Activated CD4-positive, alpha-beta T cell treated with anti-CD3 and anti-CD28 coated beads, Interleukin-2, amount 50 U/mL, for 48 hours (primary cell): ENCODE measurements at places on chromosomes 1 and 21.

GRCh38 chr1:47219590-47220220, 12.3 kb downstream of the TAL1 start:
- no peak for DNase-seq

GRCh38 chr21:16811970-16812369, 700.9 kb upstream of the CXADR start:
- no peak for DNase-seq

- no peak for DNase-seq
Observed at GRCh38 chr1:228833911-228834688, 98.8 kb downstream of the RHOU start.

DNA sequence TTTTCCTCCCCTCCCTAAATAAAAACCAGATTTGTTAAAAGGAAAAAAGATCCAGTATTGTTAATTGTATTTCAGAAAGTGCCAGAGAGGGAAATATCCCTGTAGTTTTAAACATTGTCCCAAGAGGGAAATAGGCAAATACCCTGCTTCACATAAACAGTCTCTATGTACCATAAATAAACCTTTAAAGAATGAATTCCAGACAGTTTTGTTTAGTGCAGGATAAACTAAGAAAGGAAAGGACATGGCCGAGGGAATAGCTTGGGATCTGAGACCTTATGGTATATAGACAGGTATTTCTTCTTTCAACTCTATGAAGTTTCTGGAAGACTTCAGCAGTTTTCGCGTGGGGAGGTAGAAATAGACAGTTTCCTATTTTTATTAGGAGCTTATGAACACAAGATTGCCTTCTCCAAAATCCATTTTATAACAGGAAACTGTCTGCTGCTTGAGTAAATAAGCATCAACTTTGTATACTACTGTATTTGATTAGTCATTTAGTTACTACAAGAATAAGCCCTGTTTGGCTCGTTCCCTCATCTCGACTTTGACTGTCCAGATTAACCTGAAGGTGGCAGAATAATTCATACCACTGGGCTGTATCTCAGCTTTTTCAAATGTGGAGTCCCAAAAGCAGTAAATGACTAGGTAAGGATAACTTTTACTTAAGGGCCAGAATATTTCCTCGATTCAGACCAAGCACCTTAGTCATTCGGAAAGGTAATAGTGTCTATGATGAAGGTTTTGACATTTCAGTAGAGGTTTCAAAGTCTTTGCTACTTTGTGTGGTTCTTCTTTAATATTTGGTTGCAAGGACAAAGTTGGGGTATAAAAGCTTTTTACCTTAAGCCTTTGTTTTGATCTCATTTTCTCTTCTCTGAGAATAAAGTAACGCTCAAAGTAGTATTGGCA, 177.5 kb downstream of the VPS13D start:
- DNase-seq, result no peak

GRCh38 chr1:234921266-234922062, 207.2 kb downstream of the TOMM20 start:
- no peak for DNase-seq

DNA sequence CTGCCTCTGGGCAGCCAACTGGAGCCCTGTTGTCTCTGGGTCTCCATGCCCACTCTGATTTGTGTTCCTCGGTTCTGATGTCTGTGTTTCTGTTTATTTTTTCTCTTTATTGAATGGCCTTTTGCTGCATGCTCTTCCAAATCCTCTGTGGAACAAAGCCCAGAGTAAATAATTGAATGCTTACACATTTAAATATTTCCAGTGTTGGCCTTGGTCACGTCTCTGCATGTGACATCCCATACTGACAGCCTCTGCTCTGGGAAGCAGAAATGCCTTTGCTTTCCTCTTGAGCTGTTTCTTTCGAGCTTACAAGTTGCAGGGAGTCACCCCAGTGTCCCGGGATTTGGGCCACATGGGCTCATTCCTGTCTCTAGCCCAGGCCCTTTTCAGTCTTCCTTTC, 267.9 kb downstream of the PTPRU start:
- no peak for DNase-seq

DNA sequence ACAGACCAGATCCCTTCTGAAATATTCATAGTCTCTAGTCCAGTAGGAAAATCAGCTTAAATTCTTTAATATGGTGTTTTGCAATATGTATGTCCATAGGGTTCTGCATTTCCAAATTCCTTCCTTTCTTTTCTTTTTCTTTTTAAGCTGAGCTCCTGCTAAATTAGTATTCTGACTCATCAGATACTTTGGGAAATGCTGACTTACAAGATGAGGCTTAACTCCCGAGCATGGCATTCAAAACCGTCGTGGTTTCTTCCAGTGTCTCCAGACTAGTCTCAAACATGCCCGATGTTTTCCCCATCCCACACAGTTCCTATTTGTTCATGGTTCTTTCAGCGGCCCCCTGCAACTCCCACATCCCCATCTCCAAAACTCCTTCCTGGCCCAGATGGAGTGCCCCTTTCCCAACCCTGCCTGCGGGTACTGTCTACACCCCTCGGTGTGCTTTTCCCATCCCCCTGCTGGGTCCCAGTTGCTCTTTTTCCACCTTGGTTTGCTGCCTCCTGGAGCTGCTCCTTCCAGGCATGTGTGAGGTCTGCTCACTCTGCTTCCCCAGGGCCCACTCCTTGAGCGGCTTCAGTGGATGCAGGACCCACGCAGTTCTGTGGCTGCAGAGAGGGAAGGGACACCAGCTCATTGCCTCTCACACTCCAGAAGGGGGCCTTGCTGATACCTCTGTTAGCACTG, 19.5 kb upstream of the ETV3 start:
- no peak for DNase-seq

- no peak for DNase-seq
Observed at GRCh38 chr1:85611856-85612255, 31.3 kb downstream of the CCN1 start.

DNA sequence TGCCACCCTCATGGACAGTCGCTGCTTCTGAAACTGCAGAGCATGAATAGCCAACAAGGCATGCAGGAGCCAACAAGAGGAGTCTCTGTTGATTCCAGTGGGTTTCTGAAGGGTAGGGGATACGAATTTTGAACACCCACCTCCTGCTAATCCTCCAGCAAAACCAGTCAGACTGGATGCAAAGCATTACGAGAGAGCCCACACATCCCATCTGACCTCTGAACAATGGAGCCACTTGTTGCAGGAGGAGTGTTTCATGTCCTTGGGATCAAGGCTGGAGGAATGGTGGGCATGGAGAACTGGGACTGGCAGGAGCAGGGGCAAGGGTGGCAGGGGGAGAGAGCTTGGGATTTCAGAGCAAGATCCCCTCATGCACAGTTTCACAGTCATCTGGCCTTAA, 1.6 kb downstream of the VTCN1 start:
- no peak for DNase-seq

GRCh38 chr1:219075121-219075879, 98.4 kb upstream of the LYPLAL1 start:
- no peak for DNase-seq

- DNase-seq, result no peak
Observed at GRCh38 chr21:43809853-43810504, 20.6 kb downstream of the RRP1 start.

GRCh38 chr21:44019568-44019958, 7.5 kb downstream of the TRAPPC10 start:
- DNase-seq, result no peak

GRCh38 chr1:116334015-116334547, 39.0 kb upstream of the ATP1A1 start:
- no peak for DNase-seq

DNA sequence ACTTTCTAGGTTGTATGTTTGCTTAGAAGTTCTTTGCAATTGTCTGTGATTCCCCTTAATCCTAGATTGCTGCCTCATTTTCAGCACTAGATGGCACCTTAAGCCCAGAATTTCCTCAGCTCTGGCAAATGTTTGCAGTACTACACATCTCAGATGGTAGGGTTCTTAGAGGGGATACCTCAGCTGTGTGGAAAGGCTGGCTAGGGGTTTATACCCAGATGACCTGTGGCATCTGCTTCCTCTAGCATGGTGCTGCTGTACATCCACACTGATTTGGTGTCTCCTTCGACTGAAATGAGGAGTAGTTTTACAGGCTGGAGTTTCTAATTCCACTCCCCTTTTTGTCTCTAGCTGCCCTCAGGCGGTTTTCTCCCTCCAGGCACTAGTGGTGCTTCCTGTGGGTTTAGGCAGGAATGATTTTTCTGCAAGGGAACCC, 23.5 kb downstream of the ASB17 start:
- no peak for DNase-seq

DNA sequence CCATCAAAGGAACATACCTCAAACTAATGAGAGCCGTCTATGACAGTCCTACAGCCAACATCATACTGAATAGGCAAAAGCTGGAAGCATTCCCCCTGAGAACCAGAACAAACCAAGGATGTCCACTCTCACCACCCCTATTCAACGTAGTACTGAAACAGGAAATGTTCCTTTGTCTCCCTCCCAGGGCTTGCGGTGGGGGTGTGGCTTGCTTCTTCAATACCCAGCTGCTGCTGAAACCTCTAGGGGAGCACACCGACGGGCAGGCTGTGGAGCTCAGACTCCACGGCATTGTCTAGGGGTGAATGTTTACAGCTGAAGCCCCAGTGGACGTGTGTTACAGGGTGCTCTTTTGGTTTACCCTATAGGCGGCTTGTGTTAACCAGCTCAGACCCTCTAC, 30.5 kb upstream of the B3GALT2 start:
- no peak for DNase-seq

GRCh38 chr1:117802531-117803257, 126.7 kb downstream of the GDAP2 start:
- no peak for DNase-seq

GRCh38 chr21:45950740-45951515, 30.6 kb upstream of the COL6A1 start:
- DNase-seq, result no peak

GRCh38 chr1:162541619-162542141, 19.8 kb upstream of the UAP1 start:
- DNase-seq, result no peak

DNA sequence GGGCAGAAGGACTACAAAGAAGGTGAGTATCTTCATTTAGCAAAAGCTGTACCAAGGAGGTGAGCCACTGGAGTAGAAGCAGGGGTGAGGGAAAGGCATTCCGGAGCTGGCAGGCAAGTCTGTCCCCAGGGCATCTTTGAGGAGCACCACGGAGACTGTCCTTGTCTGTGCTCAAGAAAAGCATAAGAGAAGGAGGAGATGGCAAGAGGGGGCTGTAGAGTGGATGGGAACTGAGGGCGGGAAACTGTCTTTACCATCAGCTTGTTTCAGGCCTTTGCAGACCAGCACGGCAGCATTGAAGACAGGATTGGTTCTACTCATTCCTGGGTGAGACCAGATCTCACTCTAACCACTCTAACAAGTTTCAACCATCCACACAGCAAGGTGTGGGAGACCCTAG, 355.8 kb downstream of the AJAP1 start:
- no peak for DNase-seq

GRCh38 chr1:86289161-86289560, 107.0 kb downstream of the ODF2L start:
- DNase-seq, result no peak

GRCh38 chr21:45545691-45546531, 3.7 kb upstream of the SLC19A1 start:
- DNase-seq, result no peak

DNA sequence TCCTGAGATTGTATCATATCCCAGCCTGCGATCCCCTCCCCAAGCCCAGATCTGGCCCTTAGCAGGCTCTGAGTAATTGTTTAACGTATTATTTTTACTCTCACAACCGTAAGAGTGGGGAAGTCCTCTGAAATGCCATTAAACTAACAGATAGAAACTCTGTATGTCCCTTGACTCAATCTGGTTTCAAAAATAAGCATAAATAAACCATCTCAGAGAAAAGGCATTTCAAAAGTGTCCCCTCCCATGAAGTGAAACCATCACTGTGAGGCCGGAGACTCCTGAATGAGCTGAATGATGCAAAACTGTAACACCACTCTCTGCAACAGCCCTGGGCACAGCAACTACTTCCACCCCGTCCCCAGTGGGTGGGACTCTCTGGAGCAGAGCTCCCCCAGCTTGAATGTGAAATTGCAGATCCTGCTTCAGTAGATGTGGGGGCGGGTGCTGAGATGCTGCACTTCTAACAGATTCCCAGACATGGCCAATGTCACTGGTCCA, 104.1 kb downstream of the SYF2 start:
- no peak for DNase-seq

GRCh38 chr1:29811727-29812407, 575.5 kb downstream of the PTPRU start:
- DNase-seq, result no peak

GRCh38 chr1:230145505-230145899, 78.5 kb downstream of the GALNT2 start:
- no peak for DNase-seq
